ENCODE measurements at places on chromosomes 13 and 19.

DNA sequence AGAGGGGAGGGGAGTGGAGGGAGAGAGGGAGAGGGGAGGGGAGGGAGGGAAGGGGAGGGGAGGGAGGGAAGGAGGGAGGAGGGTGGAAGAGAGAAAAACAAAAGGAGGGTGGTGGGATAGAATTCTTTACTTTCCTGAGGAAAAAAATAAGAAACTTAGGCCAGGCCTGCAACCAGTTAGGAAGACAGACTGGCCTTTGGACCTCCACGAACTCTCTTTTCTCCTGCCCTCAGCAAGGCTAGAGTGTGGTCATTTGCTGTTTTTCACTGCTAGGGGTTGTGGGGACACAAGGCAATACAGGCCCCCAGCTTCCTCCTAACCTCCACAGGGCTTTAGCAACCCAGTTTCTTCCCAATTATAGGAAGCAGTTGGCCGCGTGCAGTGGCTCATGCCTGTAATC is 4.2 kb downstream of the CCDC8 start:
- no peak for DNase-seq

GRCh38 chr13:43797869-43798268 is 11.1 kb upstream of the ENOX1 start:
- DNase-seq, result no peak

GRCh38 chr13:47437406-47437805 is 540.6 kb upstream of the HTR2A start:
- no peak for DNase-seq

- DNase-seq, result no peak
These were observed 543.6 kb downstream of the RFC3 start for GRCh38 chr13:34361560-34361959.

GRCh38 chr13:102769679-102770078 is 3.9 kb downstream of the TEX30 start:
- DNase-seq, result no peak

- DNase-seq, result no peak
These were observed 114.3 kb upstream of the SERP2 start for GRCh38 chr13:44259045-44260027.

GRCh38 chr13:91167706-91168385 is 179.6 kb upstream of the MIR17HG start:
- DNase-seq, result no peak

- no peak for DNase-seq
These were observed 17.7 kb upstream of the HIF3A start for GRCh38 chr19:46279177-46279576.

- no peak for DNase-seq
These were observed 120.0 kb downstream of the CRYL1 start for GRCh38 chr13:20405691-20406090.

DNA sequence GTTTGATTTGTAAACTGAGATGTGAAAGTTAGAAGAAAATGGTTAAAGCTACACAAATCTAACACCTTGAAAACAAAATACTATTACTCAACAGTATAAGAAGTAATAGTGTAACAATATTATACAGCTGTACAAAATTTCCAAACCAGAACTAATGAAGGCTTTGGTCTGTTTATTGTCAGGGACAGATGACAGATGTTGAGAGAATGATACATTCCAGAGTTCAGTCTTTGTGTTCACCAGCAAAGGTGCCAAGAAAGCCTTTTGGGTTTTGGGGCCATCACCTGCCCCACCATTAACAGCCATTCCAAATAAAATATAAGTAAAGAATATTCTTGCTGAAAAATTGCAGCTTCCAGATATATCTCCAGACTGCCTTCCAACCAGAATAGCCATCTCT is 439.3 kb downstream of the PCDH20 start:
- DNase-seq, result no peak

- no peak for DNase-seq
These were observed 74.2 kb downstream of the TSHZ3 start for GRCh38 chr19:31275068-31275334.

DNA sequence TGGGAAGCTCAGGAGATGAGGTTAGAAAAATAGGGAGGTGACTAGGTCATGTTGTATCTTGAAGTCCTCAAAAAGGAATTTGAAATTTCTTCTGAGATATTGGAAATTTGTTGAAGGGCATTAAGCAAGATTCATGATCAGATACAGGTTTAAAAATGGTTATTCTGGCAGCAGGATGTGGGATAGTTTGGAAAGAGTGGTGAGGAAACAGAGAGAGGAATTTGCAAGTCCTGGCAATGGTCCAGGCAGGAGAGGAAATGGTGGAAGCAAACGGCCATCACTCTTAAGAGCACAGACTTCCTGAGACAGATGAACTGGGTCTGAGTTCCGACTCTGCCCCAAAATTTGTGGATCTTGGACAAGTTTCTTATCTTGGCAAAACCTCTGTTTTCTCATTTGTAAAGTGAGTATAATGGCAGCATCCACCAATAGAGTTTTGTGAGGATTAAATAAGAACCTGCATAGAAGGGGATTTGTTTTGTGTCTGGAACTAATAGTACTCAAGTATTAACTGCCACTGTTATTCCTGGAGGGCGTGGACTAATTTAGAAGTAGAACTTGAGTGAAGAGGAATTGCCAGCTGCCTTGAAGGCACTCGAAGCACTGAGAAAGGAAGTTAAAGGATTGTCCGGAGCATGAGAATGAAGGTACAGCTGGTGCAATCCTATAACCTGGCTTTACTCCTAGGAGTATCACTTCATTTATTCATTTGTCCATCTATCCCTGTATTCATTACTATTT is 99.6 kb downstream of the CCNA1 start:
- DNase-seq, result no peak

DNA sequence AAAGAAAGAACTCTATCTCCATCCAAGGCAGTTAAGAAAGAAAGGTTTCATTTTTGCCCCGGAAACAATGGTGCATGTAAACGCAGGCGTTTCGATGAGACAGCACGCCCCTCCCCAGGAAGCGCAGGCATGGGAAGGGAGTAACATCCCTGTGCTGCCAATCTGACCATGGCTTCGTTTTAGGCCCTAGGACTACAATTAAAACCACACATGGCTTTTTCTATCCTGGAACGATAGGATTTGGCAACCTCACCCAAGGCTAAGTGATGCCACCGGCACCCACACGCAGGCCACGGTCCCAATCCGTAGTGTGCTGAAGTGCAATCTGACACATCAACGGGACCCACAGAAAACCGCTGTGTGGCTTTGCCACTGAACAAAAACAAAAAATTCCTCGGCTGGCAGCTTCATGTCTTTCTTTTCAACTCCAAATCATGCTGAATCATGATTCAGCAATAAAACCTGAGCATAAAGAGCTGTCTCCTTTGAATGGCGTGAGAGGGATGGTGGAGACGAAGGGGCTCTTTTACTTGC is 24.2 kb downstream of the RANBP3 start:
- DNase-seq, result no peak

- no peak for DNase-seq
These were observed 24.2 kb downstream of the CERS4 start for GRCh38 chr19:8233370-8233769.

DNA sequence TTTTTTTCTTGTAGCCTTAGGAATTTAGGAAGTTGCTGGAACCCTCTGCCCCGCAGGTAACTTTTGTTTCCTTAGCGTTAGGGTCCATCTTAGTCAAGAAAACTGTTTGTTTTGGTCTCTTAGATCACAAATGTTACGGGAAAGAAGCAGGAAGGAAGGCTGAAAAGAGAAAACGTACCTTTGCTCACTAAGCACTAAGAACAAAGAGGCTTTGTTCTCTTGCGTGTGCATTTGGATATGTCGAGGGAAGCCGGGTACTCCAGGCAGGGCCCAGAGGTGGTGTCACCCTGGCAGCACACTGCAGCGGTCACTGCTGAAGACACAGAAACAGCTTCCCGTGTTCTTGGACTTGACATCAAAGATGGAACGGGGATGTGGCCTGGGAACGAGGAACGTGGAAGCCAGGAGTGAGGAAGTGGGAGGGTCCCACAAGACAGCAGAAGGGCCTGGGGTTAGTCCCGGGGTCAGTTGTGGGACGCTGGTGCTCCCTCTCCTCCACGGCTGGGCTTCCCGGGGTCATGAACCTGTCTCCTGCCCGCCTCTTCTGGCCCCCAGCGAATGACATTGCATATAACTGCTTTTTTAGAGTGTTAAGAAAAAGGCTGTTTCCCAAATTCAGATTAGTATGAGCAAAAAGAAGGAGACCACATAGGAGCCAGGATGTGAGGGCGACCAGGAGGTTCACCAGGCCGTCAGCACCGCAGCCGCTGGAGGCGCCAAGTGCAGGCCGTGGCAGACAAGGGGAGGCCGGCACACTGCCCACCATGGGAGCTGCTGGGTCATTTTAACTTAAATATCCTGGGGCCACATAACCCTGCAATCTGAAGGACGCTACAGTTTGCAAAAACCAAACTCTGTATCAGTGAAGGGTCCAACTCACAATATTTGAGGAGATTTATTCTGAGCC is 31.6 kb downstream of the ATP11A start:
- DNase-seq, result no peak

DNA sequence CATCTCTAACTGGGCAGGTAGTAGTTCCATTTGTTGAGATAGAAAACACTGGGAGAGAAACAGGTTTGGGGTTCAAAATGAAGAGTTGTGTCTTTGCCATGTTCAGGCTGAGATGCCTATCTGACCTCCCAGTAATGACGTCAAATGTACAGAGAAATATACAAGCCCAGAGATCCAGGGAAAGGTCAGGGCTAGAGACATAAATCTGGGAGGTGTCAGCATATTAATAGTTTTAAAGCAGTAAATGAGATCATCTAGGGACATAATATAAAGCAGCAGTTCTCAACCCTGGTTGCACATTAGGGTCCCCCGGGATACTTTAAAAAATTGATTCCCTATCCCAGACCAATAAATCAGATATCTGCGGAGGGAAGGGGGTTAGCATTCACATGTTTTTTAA is 501.5 kb downstream of the UQCRFS1 start:
- no peak for DNase-seq

GRCh38 chr13:32216281-32216680 is 98.9 kb downstream of the ZAR1L start:
- no peak for DNase-seq

DNA sequence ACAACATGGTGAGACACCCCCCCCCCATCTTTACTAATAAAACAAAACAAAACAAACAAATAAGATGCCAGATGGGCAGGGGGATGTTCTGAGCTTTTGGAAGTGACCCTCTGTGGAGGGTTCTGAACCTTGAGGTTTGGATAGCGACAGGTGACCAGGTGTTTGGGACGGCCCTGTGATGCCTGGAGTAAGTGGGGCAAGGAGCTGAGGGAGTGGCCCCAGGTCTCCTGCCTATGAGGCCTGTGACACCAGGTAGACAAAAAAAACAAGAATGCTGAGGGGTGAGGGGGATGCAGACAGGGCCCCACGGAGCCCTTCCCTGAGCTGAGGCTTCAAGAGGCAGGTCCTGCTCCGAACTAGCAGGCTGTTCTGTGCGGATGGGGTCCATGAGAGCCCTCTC is 9.2 kb downstream of the ADGRE2 start:
- DNase-seq, result no peak

GRCh38 chr13:76216729-76217128 is 580.6 kb downstream of the LMO7 start:
- DNase-seq, result no peak

DNA sequence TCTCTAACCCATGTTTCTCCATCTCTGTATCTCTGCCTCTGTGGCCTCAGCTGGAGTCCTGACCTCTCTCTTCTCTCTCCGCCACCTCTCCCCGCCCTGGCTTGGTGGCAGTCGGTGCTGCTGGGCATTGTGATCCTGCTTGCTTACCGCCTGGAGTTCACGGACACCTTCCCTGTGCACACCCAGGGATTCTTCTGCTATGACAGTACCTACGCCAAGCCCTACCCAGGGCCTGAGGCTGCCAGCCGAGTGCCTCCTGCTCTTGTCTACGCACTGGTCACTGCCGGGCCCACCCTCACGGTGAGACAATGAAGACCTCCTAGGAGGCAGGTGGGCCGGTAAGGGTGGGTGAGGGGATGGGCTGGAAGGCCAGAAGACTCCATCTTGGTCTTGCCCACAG is 4.2 kb downstream of the PLPPR2 start:
- DNase-seq, result no peak

- DNase-seq, result no peak
These were observed 108.5 kb downstream of the STK24 start for GRCh38 chr13:98468361-98468760.

- DNase-seq, result no peak
These were observed 23.6 kb upstream of the LSM14A start for GRCh38 chr19:34148658-34149185.

- no peak for DNase-seq
These were observed 54.8 kb upstream of the SOX1 start for GRCh38 chr13:112012016-112012704.

DNA sequence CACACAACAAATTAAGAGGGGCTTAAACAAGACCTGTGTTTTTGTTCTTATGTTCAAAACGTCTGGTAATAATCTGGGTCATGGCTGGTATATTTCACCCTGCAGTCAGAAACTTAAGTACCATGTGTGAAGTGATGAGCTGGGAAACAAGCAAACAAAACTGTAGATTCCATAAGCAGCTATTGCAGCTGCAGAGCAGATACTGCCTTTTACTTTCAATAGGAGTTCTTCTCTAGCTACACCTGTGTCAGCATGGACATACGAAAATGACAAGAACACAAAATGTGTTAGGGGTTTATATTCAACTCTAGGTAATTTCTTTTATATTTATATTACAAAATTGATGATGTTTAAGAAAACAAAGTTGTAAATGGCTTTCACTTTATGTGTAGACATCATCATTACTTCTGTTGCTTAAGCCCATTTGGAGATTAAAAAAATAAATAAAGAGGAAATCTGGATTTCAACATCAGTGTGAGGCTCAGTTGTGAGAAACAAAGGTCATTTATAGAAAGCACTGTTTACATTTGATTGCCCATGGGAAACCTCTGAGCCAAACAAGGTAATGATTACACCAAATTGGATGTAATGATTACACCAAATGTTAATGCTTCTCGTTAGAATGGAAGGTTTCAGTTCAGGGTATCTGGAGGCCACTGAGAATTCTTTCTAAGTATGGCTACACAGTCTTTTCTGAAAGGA is 451.0 kb upstream of the SLC10A2 start:
- DNase-seq, result no peak

DNA sequence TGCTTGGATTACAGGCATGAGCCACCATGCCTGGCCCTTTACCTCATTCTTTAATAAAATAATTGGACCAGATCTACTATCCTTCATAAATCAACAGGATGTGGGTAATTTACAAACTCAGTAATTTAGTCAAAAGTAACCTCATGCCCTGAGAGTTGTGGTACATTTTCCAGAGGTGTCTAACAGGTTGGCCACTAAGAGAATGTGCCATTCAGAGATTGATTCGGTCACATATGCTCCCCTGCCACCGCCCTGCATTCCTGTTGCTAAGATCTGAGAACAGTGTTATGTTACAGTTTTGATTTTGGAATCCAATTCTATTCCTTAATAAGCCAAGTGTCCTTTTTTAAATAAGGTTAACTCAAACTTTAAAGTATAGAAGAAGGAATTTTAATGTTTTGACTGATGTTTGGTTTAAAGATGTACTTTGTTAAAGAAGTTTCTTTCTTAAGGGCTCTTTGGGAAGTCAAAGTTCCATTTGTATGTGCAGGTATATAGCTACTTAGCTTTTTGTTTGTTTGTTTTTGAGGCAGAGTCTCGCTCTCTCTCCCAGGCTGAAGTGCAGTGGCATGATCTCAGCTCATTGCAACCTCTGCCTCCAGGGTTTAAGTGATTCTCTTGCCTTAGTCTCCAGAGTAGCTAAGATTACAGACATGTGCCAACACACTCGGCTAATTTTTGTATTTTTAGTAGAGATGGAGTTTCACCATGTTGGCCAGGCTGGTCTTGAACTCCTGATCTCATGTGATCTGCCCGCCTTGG is 29.2 kb downstream of the PHF11 start:
- no peak for DNase-seq

Measured in forelimb muscle (tissue), 1 donor.